Thyroid gland (tissue), 4 donors: ENCODE measurements at places on chromosomes 3 and 15. TPM values are rescaled to one million over a fixed set of nuclear protein-coding genes. Genes with fewer than 3 reads are reported as not detected.

Gene GPR149
- not detected for total RNA-seq

Gene MAP2K5
- 32.1 TPM for total RNA-seq

Gene TMEM212
- not detected for total RNA-seq

Gene RASGRP1
- total RNA-seq: 1.3 TPM

Gene CACNA2D2
- total RNA-seq: 3.1 TPM

Gene SLC2A2
- not detected for total RNA-seq

Gene IL17RC
- 70.2 TPM for total RNA-seq

Gene HYAL1
- 13.8 TPM for total RNA-seq

Gene CCDC13
- 4.0 TPM for total RNA-seq

Gene SCN11A
- total RNA-seq: 0.13 TPM

Gene LRRIQ4
- total RNA-seq: 0.29 TPM

Gene UROC1
- total RNA-seq: not detected

Gene AEN
- total RNA-seq: 32.8 TPM

Gene PDZRN3
- total RNA-seq: 6.6 TPM

Gene HIGD2B
- not detected for total RNA-seq

Gene RPS17
- 3,226 TPM for total RNA-seq

Gene RBM15B
- total RNA-seq: 29.4 TPM

Gene ADGRG7
- not detected for total RNA-seq

Gene SCG3
- 1.8 TPM for total RNA-seq

Gene PDCD10
- total RNA-seq: 56.7 TPM

Gene DNAH12
- total RNA-seq: 0.11 TPM

Gene REC114
- not detected for total RNA-seq

Gene AADACL2
- not detected for total RNA-seq

Gene SERINC4
- total RNA-seq: 0.33 TPM

Gene CNTN6
- 7.7 TPM for total RNA-seq

Gene ACKR4
- not detected for total RNA-seq

Gene HYAL3
- total RNA-seq: 4.4 TPM

Gene PRSS50
- total RNA-seq: 6.0 TPM

Gene SPRED1
- total RNA-seq: 86.9 TPM

Gene ZNF662
- total RNA-seq: 10.9 TPM

Gene PTH1R
- total RNA-seq: 1.2 TPM

Gene ZNF385D
- 1.3 TPM for total RNA-seq

Gene CCDC80
- 41.5 TPM for total RNA-seq

Gene CPA3
- total RNA-seq: 0.38 TPM

Gene ACAN
- total RNA-seq: not detected
